ENCODE measurements at places on chromosomes 13 and 19.

DNA sequence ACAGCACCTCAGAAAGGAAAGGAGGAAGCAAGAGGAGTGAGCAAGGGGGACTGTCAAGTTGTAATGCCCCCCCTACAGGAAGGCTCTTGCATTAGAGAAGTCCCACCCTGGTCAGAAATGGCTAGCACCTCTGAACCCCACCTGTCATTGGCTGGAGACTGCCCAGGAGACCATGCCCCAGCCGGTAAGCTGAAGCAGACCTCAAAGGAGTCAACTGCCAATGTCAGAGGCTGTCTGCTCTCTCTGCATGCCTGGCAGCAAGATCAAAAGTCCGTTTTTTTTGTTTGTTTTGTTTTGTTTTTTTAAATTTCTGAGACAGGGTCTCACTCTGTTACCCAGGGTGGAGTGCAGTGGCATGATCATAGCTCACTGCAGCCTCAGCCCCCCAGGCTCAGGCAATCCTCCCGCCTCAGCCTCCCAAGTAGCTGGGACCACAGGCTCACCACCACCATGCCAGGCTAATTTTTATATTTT, 8.1 kb upstream of the BCL3 start:
- no peak for DNase-seq

DNA sequence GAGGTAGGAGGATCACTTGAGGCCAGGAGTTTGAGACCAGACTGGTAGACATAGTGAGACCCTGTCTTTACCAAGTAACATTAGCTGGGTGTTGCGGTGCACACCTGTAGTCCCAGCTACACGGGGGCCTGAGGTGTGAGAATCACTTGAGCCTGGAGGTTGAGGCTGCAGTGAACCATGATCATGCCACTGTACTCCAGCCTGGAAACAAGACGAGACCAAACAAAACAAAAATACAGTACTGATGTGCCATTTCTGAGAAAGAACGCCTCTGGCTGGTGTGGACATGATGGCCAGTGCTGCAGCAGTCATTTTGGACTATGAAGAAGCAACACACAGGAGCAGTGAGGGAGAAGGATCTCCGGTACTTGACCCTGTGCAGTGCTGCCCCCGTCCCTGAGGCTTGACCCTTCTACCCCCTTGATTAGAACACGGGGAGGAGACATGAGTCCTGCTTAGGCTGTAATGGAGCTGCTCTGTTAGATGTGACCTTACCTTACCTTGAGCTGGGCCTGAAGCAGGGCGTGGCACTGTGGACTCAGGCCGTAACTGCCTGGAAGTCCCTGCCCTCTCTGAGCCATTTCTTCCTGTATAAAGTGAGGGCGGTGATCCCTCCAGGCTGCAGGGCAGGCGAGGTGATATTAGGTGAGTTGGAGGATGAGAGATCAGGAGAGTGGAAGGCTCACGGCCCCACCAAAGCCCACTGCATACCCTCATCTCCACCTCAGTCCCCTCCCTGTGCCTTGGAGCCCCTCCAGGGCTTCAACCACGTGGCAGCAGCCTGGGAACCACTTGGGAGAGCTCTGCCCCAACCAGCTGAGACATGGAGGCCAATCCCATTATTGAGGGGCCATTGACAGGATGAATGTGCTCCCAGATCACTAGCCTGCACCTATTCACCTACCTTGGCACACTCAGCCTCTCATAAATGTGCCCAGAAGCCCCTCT, 5.9 kb downstream of the RPL18A start:
- no peak for DNase-seq

GRCh38 chr19:844546-844971, 3.8 kb downstream of the PRTN3 start:
- no peak for DNase-seq

DNA sequence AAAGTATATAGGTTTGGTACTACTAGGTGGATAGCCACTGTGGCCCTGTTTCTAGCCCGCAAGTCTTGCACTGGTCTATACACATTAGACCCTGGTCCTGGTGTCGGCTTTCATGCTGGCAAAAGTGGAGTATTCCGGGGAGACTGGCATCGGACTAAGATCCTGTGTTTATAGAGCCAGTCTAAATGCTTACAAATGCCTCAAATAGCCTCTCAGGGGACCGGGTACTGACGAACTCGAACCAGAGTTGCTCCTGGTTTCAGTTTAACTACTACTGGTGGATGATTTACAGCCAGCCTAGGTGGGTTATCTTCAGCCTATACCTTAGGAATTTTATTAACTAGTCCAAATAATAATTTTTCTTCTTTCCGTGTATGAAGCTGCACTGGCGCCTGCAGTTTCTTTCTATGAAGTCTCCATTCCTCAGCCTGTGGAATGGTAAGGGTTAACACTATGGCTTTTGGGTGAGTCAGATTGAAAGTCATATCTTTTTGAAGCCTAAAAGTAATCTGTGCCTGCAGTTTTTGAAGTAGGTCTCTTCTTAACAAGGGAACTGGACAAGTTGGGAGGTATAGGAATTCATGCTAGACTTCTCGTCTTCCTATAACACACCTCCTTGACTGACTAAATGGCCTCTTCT, 51.3 kb downstream of the OR10H4 start:
- DNase-seq: no peak

DNA sequence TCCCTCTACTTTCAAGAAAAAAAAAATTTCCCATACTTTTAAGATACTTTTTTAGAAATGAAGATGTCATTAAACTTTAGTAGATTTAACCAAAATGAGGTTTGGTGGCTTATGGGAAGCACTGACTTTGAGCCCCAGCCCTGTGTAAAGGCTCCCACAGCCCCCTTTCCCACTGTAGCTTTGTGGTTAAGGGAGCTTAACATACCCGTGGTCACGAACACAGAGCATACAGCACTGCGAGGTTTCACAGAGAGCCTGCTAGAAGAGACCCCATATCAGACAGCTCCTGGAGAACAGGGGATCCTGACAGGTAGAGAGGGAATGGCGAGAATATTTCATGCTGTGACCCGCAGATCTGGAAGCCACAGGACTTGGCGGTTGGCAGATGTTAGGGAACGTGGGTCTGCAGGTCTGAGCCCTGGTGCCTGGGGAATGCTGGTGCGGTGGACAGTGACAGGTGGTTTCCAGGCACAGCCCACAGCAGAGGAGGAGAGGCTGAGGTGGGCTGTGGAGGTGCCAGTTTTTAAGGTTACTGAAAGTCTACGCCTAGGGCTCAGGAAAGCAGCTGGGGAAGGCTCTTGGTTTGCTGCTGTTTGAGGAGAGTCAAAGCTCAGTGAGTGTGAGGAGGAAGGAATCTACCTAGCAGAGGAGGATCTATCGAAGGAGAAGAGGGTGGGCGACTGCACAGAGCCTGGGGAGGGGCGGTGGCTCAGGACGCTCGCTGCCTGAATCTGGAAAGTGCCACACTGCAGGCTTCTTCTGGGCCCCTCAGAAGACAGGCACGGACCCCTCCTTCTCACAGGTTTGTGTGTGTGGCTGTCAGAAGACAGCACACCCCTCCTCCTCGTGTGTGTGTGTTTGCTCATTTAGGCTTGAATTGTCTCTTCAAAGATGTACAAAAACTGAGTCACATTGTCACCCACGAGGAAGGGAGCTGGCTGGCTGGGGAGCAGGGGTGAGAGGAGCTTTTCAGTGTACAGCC, 49.9 kb downstream of the SLC7A9 start:
- no peak for DNase-seq

DNA sequence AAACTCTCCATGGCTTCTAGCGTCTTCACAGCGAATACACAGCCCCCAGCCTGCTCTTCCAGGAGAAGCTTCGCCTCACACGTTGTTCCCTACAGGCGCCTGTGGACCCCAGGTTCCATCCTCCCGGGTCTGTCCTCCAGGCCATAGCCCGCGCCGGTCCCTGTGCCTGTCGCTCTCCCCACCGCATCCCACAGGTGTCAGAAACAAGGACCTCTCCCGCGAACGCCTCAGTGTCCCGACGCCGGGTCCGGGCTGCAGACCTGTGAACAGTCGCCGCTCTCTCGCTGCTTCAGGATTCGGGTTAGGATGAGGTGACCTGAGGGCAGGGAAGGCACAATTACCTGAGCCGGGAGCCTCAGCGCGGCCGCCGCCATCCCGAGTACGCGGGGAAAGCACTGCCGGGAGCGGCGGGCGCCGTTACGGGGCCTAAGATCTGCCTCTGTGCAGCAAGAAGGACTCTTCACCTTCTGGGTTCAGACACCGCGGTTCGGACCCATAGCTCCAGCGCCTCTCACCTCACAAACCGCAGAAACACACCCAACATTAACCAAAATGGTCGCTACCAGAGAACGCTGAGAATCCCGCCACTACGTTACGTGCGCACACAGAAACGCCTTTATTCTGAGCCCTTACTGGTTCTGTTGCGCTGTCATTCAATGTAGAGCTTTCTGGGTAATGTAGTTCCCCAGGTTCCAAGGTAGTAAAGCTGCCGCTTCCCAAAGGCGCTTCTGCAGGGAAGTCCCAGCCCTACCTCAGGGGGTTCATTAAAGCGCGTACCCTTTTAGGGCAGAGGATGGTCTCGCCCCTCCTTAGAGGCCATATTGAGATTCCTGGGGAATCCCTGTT, at the start of gene ZNF418:
Gene ZNF418 (minus strand): TSS at position 583 of the 846 bp plus-strand sequence. CDS start 1,580 bp downstream, outside the sequence.
- no peak for DNase-seq

DNA sequence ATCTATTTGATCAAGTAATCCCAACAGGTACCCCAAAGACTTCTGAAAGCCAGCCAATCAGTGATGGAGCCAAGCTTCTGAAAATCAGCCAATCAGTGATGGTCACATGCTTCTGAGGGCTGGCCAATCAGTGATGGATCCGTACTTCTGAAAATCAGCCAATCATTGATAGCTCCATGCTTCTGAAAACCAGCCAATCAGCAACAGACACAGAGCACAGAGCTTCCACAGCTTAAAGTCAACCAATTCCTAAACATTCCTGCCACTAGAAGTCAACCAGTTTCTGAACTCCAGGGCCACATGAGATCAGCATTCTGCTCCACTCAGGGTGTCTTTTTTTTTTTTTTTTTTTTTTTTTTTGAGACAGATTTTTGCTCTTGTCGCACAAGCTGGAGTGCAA, 8.2 kb upstream of the HSD17B14 start:
- DNase-seq: no peak

DNA sequence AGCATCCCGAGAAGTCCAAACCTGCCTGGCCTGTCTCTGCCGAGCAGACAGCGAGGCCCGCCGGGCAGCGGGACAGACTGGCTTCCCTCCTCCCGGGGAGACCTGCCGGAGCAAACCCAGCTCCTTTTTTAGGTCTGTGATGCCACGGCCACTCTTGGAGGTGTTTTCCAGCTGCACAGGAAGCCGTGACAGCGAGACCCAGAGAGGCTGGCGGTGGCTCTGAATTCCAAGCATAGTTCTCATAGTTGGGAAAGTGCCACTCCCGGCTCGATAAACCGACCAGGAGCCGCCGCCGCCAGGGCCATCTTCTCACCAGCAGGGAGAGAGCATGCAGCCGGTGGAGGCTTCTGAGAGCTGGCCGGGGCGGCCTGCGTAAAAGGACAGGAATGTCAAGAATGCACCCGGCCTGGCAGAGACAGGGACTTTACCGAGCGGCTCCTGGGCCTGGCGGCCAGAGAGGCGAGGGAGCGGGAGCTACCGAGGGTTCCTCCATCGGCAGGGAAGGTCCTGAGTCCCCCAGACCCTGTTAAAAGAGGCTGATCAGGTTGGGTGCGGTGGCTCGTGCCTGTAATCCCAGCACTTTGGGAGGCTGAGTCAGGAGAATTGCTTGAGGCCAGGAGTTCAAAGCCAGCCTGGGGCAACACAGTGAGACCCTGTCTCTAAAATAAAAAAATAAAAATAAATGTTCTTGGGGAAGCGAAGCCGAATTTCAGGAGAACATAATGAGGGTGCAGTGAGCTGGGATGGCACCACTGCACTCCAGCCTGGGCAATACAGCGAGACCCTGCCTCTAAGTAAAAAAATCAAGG, 64.9 kb downstream of the GADD45B start:
- peak; percentile 93 for DNase-seq

DNA sequence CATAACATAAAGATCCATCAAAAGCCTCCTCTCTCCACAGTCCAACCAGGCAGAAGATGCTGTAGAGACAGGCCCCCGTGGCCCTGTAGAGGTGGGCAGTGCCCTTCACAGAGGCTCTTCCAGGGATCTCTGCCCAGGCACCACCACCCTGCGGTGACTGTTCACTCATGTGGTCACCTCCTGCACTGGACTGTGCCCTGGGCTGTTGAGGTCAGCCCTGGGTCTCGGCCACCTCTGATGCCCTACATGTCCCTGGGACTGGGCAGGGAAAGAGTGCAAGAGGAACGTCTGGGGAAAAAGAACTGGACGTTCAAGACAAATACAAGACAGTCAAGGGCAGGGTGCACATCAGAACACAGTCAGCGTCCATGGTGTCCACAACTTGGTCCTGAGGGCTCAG, 22.3 kb downstream of the PEPD start:
- DNase-seq: no peak

GRCh38 chr13:27634231-27634630, 12.5 kb downstream of the POLR1D start:
- DNase-seq: no peak

GRCh38 chr13:33072282-33072681, 56.1 kb downstream of the KL start:
- DNase-seq: no peak

DNA sequence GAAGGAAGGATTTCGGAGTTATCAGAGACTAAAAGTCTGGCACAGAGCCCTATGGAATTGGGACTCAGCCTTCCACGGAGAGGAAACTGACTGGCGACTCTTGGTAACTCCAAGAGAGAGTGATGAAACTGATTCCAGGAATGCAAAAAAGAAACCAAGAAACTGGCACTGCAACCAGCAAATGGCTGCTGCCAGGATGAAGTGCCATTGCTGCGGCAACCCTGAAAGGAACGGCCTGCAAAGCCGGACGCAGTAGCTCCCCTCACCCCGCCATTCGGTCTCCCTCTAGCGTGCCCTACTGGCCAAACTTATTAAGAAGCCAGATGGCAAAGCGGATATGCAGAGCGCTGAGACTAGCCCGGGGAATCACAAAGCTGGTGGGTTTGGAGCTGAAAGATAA, 236.0 kb downstream of the PCDH9 start:
- peak; percentile 31 for DNase-seq

GRCh38 chr19:52601025-52601973, 31.2 kb downstream of the ZNF701 start:
- DNase-seq: peak; percentile 80

GRCh38 chr19:45790942-45791341, 1.7 kb downstream of the DMWD start:
- DNase-seq: no peak

DNA sequence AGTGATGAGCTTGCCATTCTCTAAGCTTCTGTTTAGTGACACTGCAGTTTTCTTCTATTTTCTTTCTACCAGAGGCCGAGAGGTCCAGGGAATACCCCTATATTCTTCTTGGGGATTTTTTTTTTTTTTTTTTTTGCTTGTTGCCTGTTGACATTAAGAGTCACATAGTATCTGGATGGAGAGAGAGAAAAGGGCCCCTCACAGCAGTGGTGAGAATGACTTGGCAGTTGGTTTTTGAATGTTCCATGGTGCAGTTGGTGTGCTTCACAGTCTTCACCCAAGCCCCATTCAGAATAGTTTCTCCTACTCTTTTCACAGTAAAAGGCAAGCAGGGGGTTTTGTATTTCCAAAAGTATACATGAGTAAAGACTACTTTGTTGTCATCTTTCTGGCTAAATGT, 577.9 kb downstream of the LMO7 start:
- DNase-seq: no peak

GRCh38 chr19:20365146-20365545, 198.1 kb downstream of the ZNF486 start:
- DNase-seq: no peak
